ENCODE measurements at places on chromosomes 3 and 15.

- no peak for DNase-seq
These were observed 6.9 kb upstream of the EOGT start for GRCh38 chr3:69020424-69020823.

GRCh38 chr3:20558161-20558560, 372.2 kb upstream of the SGO1 start:
- no peak for DNase-seq

DNA sequence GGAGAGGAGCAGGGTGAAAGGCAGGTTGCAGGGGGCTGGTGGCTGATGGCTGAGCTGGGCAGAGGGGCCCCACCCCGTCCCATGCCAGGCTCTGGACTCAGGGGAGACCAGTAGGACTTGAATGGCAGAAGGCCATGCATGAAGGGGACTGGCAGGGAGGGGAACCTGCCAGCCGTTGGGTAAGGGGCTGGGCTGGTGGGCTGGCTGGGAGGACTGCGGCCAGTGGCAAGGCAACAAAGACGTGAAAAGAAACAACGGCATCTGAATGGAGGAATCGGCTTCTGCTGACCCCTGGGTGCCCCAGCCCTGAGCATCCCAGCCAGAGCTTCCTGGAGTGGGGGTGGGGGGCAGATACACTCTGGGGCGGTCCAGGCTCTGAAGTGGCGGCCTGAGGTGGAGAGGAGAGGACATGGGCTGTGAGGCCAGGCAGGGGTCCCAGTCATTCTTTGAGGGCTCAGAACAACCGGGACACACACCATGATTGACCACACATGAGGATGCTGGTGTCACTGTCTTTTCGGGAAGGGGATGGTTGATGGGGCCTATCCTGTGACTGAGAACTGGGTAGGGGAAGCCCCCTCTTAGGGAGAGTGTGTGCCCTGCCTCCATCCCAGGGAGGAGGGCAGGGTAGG, 11.7 kb downstream of the GLYCTK start:
- no peak for DNase-seq

DNA sequence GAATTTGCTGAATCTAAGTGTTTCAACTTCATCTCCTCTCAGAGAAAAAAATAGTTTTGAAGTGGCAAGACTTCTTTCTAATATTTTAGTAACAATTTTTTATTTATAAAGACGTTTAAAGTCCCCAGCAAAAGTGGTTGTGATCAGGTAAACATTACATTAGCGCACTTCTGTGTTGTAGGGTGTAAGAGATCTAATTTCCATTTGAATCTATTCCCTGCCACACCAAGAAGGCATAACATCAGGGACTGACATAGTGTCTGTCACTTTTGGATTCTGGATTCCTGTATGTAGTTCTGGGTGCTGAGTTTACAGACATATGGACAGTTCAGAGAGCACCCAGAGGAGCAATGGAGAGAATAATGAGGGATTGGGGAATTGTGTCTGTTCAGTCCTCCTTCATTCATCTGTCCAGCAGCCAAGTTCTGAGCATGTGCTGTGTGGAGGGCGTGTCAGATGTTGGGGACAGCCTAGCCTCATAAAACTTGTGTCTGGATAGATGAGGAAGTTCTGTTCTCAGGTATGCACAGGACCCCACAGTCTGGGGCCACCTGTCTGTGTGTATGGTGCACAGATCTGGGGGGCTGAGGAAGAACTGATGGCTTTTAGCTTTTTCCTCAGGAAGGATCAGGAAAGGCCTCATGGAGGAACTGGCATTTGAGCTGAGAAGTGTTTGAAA, 65.6 kb downstream of the MAP2K5 start:
- no peak for DNase-seq

GRCh38 chr3:48400824-48401433, 28.9 kb downstream of the FBXW12 start:
- peak; percentile 7 for DNase-seq

GRCh38 chr3:152208439-152208838, 60.3 kb upstream of the MBNL1 start:
- DNase-seq = no peak

DNA sequence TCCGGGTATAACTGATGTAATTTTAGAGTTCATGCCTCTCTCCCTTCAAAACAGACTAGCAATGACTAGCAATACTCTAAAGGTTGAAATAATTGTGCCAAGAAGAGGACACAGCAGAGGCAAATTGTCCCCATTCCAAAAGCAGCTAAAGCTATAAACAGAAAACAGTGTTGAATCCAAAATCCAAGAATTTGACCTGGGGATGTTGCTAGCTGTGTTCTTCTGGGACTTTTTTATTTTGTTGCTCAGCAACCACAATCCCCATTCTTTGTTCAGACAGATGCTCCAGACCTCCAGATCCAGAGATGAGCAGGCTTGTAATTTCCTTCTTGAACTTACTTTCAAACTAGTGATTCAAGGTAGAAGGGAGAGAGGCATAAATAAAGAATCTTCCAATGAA, 191.5 kb downstream of the FOXB1 start:
- DNase-seq = no peak

DNA sequence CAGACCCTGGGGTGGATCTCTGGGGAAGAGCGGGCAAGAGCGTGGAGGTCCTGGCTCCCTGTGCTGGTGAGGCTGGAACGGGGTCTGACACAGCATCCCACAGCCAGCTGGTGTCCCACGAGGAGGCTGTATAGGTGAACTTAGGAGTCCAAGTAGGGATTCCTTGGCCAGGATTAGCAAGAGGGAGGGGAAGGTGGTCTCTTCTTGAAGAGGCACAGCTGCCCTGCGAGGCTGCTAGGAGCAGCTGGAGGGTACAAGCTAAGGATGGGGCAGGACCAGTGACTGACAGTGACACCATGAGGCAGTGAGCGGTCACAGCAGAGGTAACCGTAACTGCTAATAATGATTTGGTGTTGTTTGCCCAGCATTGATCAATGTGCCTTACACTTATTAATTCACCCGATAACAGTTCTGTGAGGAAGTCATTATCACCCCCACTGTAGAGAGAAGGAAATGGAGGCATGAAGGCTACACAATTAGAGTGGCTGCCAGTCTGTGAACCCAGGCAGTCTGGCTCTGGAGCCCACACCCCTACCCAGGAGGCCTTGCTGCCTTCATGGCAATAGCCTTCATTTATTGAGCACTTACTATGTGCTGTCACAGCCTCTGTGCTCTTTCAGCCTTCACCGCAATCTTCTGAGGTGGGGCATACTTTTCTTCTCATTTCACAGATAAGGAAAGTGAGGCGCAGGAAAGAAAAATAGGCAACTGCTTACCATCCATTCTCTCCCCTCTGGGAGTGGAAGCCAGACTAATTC, 59.4 kb downstream of the TMEM44 start:
- DNase-seq = peak; percentile 45

DNA sequence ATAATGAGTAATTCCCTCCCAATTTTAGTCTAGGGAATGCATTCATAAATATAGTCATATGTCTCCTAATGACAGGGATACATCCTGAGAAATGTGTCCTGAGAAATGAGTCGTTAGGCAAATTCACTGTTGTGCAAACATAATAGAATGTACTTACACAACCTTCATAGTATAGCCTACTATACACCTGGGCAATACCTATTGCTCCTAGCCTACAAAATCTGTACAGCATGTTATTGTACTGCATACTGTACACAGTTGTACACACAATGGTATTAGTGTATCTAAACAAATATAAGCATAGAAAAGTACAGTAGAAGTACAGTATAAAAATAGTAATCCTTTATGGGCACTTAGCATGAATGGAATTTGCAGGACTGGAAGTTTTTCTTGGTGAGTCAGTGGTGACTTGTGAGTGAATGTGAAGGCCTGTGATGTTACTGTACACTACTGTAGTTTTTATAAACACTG, 6.6 kb downstream of the DTWD1 start:
- no peak for DNase-seq

DNA sequence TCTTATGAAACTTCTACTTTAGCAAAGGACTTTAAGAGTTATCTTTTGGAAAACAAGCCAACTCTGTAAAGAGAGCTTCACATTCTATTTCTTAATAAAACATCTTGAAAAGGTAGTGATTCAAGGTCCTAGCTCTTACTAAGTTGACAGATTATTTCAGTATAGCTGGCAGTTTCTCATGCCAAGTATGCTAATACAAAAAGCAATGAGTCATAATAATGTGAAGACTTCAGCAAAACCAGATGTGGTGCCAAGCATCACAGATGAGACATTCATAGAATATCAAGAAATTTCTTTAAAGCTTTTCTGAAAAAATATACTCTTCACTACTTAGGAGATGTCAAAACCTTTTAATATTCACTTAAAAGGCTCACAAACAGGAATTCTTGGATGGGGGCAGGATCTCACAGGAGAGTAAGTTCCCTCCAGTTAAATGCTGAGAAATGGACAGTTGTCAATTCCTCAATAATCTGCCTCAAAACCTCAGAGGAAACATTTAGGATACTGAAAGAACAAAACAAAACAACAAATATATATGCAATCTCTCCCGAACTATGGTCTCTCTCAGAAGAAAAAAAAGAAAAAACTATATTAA, 45.6 kb downstream of the DCBLD2 start:
- no peak for DNase-seq

DNA sequence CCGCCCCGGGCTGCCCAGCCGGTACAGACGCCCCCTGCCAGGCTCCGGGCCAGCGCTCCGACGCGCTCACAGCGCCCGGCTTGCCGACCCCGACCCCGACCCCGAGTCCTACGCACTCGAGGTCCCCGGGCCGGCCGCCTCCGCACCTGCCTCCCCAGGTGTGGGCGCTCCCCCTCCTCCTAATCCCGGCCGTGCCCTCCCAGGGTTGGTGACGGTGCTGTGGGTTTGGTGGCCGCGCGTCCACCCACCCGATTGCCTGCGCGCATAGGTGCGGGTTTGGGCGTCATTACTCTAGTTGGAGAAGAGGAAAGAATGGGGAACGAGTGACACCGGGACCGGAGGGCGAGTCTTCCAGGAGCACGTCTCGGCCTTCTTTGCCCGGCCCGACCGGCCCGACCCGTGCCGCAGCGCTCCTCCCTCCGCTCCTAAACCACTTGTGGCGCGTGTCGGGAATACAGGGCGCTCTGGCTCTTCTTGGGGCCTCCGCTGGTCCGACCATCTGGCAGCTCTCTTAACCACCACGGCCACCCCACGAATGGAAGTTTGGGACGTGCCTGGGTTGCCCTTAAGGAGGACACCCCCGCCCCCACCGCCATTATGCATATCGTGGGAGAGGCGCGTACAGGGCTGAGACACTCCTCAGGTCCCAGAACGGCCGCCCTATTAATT, 810 bp upstream of the THRB start:
- DNase-seq = peak; percentile 27

- DNase-seq = no peak
These were observed 1.5 kb upstream of the CACNA2D3 start for GRCh38 chr3:54120657-54121413.

DNA sequence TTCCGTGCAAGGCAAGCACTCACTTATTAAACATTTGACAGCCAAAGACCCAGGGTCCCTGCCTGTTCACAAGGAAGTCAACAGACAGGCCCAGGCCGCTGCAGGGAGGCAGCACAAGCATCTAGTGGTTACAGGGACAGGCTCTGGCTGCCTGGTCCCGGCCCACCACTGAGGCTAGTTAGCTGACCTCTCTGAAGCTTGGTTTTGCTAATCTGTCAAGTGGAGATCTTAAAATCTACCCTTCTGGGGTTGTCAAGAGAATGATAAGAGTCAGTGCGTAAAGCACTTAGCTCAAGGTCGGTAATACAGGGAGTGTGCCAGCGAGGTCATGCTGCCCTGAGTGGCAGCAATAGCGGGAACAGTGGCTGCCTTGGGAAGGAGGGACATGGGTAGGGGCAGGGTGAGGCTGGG, 6.0 kb downstream of the GNB5 start:
- DNase-seq = no peak

DNA sequence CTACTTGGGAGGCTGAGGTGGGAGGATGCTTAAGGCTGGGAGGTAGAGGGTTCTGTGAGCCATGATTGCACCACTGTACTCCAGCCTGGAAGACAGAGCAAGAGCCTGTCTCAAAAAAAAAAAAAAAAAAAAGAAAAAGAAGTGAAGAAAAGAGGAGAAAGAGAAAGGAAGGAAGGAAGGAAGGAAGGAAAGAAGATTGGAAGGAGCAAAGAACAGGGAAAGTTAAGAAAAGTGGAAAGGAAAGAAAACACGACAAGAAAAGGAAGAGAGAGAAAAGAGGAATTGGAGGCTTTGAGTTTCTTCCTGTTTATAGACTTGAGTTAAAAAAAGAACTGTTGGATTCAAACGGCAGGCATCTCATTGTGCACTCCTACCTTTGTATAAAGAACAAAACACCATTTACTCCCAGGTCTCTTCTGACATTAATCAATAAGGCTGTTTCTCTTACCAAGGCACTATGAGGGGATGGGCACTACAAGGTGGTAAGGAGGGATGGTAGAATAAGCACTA, 73.5 kb downstream of the EDEM1 start:
- DNase-seq = no peak
